ENCODE measurements at places on chromosomes 6 and 20.

GRCh38 chr6:143549949-143550268 is 38.4 kb upstream of the FUCA2 start:
- no peak for DNase-seq

- no peak for DNase-seq
These were observed 133.1 kb upstream of the BACH2 start for GRCh38 chr6:90429713-90430112.

DNA sequence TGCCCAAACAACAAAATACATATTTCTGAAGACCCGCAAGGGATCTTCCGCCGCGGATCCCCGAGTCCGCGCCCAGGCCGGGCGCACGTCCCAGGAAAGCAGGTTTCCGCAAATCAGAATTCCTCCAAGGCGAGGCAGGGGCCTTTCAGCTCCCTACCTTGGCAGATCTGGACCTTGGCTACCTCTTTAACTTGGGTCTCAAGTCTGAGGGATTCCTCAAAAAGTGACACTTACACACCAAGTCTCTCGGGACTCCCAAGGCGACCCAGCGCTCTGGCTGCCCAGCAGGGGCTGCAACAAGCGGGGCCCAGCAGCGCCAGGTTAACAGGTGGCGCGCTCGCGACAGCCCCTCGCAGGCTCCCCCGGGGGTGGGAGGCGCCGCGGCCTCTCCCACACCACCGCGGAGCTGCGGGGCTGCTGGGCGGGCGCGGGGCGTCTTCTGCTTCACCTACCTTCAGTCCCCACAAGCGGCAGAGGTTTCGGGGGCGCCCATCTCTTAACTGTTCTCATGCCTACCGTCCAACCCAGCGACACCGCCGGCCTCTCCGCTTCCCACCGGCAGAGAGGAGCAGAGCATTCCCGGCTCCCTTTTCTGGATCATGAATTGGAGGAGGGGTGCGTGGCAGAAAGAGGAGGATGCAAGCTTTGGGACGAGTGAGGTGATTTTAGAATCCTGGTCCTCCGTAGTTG is 414 bp downstream of the SIM1 start:
- no peak for DNase-seq

- DNase-seq = no peak
These were observed 130.8 kb downstream of the JPH2 start for GRCh38 chr20:44056010-44056698.

DNA sequence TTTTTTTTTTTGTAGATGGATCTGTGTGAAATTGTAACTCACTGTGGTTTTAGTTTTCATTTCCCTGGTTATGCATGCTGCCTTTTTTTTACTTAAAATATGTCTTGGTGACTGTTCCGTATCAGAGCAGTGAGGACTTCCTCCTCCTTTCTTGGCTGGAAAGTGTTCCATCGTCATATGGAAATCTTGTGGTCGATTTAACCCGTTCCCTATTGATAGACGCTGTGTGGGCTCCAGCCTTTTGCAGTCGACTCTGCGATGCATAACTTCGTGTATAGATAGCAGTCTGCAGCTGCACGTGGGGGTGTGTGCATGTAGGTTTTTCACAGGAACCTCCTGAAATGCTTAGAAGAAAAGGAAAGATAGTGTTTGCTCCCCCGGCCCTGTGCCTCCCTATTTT is 28.1 kb upstream of the PNPLA1 start:
- no peak for DNase-seq
